ENCODE measurements at places on chromosomes 11 and 22.

DNA sequence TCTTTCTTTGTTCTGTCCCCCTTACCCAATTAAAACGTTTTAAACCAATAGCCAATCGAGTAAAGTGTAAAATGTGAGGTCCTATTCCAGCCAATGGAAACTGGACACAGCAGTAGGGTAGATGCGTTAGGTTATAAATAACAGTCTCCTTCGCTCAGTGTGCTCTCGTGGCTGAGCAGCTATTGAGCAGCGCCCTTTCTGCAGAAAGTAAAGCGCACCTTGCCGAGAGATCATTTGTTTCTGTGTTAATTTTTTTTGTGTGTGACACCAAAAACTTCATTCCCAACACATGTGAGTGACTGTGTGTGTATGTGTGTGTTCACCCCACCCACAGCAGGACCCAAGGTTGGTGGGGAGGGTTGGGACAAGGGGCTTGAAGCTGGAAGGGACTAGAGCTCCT is 7.2 kb upstream of the TTLL1 start:
- no peak for DNase-seq

GRCh38 chr11:72624496-72625201 is 49.6 kb downstream of the PDE2A start:
- DNase-seq = no peak

DNA sequence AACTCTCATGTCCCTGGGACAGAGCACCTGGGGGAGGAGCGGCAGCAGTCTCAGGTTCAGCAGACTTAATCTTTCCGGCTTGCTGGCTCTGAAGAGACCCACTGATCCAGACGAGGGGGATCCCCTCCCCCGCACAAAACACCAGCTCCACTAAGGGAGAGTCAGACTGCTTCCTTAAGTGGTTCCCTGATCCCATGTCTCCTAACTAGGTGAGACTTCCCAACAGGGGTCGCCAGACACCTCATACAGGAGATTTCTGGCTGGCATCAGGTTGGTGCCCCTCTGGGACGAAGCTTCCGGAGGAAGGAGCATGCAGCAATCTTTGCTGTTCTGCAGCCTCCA is 157.2 kb upstream of the TMEM45B start:
- DNase-seq = no peak

DNA sequence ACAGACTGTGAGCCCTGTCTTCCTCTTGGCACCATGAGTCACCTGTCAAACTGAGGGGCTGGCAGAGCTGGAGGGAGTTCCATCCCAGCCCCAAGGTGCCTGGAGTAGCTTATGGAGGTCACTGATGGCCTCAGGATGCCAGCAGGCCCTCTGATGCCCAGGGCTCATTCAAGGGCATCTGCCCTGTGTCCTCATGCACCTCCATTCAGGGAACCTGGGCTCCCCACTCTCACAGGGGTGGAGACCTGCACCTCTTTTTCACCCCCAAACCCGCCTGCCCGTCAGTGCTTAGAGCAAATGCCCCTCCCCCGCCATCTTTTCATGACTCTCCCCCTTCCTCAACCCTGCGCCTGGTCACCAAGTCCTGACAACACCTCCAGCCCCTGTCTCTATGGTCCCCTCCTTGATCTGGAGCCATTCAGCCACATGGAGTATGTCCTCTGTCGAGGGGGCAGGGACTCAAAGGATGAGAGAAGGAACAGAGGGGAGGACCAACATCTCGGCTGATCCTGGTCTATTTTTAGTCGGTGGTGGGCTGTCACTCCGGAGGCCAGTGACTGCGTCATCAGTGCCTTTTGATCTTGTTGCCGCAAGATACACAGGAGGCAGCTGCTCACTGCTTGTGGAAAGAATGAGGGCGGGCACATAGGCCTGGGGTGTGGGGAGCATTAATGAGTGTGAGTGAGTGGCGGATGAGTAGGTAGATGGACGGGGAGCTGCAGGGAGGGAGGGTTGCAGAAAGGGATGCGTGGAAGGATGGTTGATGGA is 72.2 kb downstream of the CDKN1C start:
- no peak for DNase-seq

GRCh38 chr11:26651916-26652315 is 69.9 kb downstream of the SLC5A12 start:
- DNase-seq = no peak

GRCh38 chr11:129460714-129461113 is 85.1 kb downstream of the BARX2 start:
- DNase-seq = no peak

- DNase-seq = no peak
Observed at GRCh38 chr22:37403267-37403960, 23.9 kb downstream of the ELFN2 start.

GRCh38 chr11:121418625-121419114 is 33.4 kb upstream of the SORL1 start:
- peak; percentile 58 for DNase-seq

DNA sequence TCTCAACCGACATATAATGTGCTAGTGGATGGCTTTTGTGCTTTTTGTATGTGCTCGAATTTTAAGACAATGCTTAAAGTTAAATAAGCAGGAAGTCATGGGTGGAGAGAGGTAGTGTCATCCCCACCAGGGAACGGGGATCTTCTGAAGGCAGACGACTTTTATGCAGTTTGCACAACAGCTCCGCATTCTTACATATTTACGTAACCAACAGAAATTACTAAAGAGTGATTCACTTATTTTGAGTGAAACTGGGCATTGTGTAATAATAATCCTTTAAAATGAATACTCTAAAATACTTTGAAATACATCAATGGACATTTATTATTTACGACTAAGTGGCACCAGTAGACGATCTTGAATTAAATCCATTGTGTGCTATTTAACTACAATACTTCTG is 305.1 kb downstream of the CNTN5 start:
- no peak for DNase-seq

GRCh38 chr11:71252770-71253730 is 673 bp upstream of the SHANK2 start:
- no peak for DNase-seq

- no peak for DNase-seq
Observed at GRCh38 chr11:72668629-72669347, 5.4 kb downstream of the PDE2A start.

DNA sequence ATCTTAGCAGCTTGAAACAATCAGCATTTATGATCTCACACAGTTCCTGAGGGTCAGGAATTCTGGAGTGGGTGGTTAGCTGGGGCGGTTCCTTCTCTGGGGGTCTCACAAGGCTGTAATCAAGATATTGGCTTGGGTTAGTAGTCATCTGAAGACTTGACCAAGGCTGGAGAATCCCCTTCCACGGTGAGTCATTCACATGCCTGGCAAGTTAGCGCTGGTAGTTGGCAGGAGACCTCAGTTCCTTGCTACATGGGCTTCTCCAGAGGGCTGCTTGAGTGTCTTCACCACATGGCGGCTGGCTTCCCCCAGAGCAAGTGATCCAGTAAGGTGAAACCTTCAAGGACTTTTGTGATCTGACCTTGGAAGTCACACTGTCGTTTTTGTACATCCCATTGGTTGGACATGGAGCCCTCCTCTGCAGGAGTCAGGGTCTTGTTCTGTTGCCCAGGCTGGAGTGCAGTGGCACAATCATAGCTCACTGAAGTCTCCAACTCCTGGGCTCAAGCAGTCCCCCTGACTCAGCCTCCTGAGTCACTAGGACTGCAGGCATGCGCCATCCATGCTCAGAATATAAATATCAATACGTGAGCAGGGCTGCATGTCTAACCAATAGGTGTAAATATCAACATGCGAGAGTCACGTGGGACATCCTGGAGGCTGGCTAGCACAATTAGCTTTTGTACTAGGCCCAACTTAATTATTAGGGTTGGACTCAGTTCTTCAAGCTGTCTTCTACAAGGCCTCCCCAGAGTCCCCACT is 7.2 kb upstream of the NIPSNAP1 start:
- no peak for DNase-seq

DNA sequence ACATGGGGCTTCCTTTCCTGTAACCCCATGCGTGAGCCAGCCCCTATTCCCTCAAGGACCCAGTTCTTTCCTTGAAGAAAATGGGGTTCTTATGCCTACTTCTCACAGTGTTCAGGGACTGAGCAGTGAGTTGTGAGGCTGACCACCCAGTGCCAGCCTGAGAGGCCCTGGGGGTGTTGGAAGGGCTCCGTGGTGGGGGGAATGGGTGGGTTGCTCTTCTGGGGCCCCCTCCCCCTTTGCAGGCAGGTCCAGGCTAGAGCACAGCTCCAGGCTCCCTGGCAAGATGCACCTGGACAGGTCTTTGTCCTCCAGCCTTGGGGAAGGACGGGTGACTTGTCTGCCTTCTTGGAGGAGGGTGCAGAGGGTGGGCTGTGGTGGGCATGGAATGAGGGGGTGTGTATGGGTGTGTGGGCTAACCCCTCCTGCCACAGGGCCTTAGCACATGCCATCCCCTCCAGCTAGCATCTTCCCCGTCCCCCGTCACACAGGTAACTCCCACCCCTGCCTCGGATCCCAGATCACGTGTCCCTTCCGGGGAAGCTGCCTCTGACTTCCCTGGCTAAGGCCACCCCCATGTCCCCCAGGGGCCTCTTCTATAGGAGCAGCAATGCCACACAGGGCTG is 64.6 kb downstream of the MYEOV start:
- DNase-seq = no peak

- DNase-seq = no peak
Observed at GRCh38 chr11:86606836-86607481, 65.5 kb downstream of the ME3 start.

DNA sequence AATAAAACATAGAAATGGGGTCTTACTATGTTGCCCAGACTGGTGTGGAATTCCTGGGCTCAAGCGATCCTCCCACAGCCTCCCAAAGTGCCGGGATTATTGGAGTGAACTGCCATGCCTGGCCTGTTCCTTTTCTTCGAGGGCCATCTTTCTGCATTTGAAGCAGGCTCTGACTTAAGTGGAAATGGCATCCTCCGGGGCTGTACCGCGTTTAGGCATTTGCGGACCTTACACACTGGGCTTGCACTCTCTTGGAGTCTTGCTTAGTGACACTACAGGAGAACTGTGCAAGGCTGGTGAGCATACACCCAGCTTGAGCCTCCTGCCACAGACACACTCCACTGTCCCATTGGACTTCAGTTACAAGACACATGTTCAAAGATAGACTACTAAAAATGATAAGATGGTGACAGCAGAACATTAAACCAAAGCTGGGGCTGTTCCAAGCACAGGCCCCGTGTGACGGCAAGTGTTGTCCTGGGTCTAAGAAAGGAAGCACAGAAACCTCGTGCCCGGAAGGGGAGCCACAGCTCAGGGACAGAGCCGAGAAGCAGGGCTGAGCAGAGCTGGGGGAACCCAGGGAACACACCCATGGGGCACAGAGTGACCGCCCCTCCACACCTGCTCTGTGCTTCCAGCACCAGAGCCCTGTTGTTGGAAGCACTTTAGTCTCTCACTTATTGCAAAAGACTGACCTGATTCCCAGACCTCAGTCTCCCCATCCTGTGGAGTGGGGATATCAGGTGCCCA is 59.0 kb upstream of the SHANK2 start:
- DNase-seq = no peak

GRCh38 chr22:21003782-21004181 is 1.9 kb upstream of the THAP7 start:
- no peak for DNase-seq

GRCh38 chr11:67558084-67558772 is 25.4 kb upstream of the GSTP1 start:
- DNase-seq = no peak

- no peak for DNase-seq
Observed at GRCh38 chr11:61887839-61888494, 3.4 kb downstream of the FADS3 start.

GRCh38 chr11:111329306-111330204 is 31.2 kb downstream of the POU2AF3 start:
- no peak for DNase-seq

- no peak for DNase-seq
Observed at GRCh38 chr11:93567401-93567895, 24.3 kb upstream of the SMCO4 start.

GRCh38 chr22:19671316-19671715 is 43.0 kb upstream of the SEPTIN5 start:
- no peak for DNase-seq

DNA sequence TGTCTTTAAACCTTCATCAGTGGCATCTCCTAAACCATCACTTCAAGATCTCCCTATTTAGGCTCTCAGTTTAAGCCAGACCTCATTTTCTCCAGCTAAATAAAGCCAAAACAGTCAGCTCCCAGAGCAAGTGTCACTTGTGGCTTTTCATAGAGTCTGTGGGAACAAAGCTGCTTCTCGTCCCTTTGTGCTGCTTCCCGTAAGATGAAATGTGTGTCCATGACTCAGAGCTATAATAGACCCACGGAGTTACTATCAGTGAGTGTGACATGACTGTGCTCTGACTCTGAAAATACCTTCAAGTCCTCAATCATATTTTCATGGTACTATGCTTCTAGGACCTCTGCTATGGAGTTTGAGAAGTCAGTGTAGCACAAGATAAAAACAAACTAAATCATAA is 57.3 kb upstream of the SLN start:
- no peak for DNase-seq

- DNase-seq = peak; percentile 82
Observed at GRCh38 chr11:114183044-114183511, 113.1 kb upstream of the NNMT start.

GRCh38 chr11:95229993-95230809 is 801 bp downstream of the SESN3 start:
- DNase-seq = peak; percentile 38

DNA sequence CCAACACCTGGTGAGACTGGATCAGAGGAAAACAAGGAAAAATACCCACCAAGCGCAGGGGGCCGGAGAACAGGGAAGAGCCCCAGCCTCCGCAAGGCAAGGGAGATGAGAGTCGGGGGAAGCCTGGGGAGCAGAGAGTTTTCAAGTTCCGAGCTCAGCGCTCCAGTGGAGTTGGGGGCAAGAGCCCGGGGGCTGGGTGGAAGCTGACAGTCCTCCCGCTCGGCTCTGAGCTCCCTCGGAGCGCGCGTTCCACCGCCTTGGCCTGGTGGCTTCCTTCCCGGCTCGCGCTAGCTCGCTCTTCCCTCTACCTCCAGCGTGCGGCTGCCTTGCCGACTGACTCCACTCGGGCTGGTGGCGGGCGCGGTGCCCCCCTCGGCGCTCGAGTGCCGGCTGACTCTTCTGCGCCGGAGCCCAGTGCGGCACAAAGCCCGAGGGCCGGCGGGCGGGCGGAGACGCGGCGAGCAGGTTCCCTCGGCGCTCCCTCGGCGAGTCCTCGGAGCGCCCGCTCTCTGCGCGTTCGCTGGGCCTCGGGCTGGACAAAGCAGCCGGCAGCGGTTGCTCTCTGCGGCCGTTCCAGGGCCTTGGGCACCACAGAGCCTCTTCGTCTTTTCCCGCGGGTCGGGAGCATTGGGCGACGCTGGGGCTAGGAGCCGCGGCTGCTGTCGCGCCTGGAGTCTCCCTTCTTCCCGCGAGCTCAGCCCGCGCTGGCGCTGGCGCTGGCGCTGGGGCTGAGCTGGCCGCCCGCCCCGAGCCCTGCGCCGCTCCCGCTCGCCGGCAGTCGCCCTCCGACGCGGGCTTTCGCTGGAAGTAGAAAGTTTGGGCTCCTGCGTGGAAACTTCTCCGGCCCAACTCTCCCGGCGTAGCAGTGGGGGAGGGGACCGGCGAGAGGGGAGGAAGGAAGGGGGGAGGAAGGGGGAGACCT is 1.0 kb downstream of the PAX6 start:
- no peak for DNase-seq

- no peak for DNase-seq
Observed at GRCh38 chr22:42357634-42358296, 74.4 kb downstream of the NFAM1 start.

Measured in CD4-positive, alpha-beta T cell treated with Interleukin-6 for 4 hours (primary cell).